ENCODE measurements at places on chromosomes 2 and 18. TPM values are rescaled to one million over a fixed set of nuclear protein-coding genes. Genes with fewer than 3 reads are reported as not detected.
A peak's percentile ranks its signal among the peaks of the same experiment; 100 is the strongest.

GRCh38 chr2:165825041-165825440 lies 31.0 kb upstream of the GALNT3 start:
- H3K4me1 ChIP-seq = no peaks in the 10 kb centered on the region
- H3K27ac ChIP-seq = no peak overlapping the region
- H3K4me3 ChIP-seq = no peak overlapping the region
- no peaks in the 10 kb centered on the region for H3K36me3 ChIP-seq
- DNase-seq = no peak

- DNase-seq = no peak
- no peaks in the 10 kb centered on the region for H3K27me3 ChIP-seq
- peaks cover 3% of the 10 kb centered on the region for H3K36me3 ChIP-seq
- no peak overlapping the region for H3K4me3 ChIP-seq
- no peak overlapping the region for H3K27ac ChIP-seq
Observed at GRCh38 chr18:77136871-77137665, 4.5 kb upstream of the MBP start.

Gene HRH4
- 0.22 TPM for total RNA-seq

Gene CHPF
- 7.7 TPM for total RNA-seq

DNA sequence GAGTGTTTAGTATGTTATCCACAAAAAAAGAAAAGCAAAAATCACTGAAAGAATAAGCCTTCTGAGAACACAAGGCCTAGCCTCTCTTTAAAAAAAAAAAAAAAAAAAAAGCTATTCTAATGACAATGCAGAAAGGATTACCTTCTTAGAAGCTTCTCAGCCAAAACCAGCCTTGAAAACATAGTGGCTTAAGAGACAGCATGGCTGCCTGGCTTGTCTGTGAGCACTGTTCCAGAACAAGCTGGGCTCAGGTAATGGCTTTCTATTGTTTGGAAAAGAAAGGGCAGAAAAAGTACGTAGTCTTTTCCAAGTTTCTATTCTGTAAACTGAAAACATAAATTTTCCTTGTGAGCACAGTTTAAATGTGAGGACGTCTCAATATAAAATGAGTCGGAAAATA lies 119.5 kb downstream of the MAP3K20 start:
- no peaks in the 10 kb centered on the region for H3K4me1 ChIP-seq
- H3K4me3 ChIP-seq = no peak overlapping the region
- peaks cover 6% of the 10 kb centered on the region for H3K36me3 ChIP-seq
- H3K27ac ChIP-seq = no peak overlapping the region

GRCh38 chr2:223828314-223828713 lies 9.1 kb downstream of the AP1S3 start:
- DNase-seq = no peak
- peaks cover 10% of the 10 kb centered on the region for H3K36me3 ChIP-seq
- peaks cover 8% of the 10 kb centered on the region for H3K4me1 ChIP-seq
- no peak overlapping the region for H3K27ac ChIP-seq

DNA sequence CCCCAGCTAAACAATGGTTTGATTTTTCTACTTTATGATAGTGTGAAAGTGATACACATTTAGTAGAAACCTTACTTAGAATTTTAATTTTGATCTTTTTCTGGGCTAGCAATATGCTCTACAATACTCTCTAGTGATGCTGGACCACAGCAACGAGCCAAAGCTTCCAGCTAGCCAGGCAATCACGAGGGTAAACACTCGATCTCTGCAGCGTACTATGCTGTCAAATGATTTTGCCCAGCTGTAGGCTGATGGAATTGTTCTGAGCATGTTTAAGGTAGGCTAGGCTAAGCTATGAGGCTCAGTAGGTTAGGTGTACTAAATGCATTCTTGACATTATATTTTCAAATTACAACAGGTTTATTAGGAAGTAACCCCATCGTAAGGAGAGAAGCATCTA lies 207.5 kb downstream of the LRRTM4 start:
- H3K27me3 ChIP-seq = no peaks in the 10 kb centered on the region
- H3K36me3 ChIP-seq = no peaks in the 10 kb centered on the region
- no peaks in the 10 kb centered on the region for H3K4me1 ChIP-seq
- DNase-seq = no peak
- H3K4me3 ChIP-seq = no peak overlapping the region
- H3K27ac ChIP-seq = no peak overlapping the region

DNA sequence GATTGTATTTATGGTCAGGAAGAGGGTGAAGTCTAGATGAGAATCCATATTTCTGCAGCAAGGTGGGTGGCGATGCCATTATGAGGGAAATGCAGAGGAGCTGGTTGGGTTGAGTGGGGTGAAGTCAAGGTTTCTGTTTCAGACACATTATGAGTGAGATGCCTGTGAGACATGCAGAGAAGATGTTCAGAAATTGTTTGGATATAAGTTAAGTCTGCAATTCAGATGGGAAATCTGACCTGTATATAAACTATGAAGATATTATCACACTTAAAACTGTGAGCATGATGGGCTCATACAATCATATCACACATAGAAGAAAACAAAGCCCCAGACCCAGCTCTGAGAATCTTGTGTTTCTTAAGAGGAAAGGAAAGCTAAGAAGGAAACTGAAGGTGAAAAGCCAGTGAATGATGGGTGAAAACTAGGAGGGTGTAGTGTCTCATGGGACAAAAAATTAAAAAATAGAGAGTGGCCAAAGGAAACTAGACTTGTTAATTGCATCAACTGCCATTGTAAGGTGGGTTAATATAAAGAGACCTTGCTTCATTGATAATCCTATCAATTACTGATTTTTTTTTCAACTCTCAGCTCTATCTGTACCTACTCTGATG lies 14.2 kb downstream of the GALNT5 start:
- peaks cover 13% of the 10 kb centered on the region for H3K27me3 ChIP-seq
- H3K4me1 ChIP-seq = peaks cover 8% of the 10 kb centered on the region
- H3K36me3 ChIP-seq = no peaks in the 10 kb centered on the region
- no peak overlapping the region for H3K27ac ChIP-seq

Gene TWSG1
- total RNA-seq = 9.0 TPM

- H3K27me3 ChIP-seq = peaks cover 71% of the 10 kb centered on the region
- no peak for DNase-seq
- H3K4me3 ChIP-seq = no peak overlapping the region
- no peak overlapping the region for H3K27ac ChIP-seq
- no peaks in the 10 kb centered on the region for H3K36me3 ChIP-seq
Observed at GRCh38 chr2:60544062-60544461, 9.4 kb downstream of the BCL11A start.

GRCh38 chr2:203690441-203691047 lies 15.9 kb upstream of the CD28 start:
- peaks cover 2% of the 10 kb centered on the region for H3K27me3 ChIP-seq
- DNase-seq = no peak
- H3K36me3 ChIP-seq = no peaks in the 10 kb centered on the region
- no peak overlapping the region for H3K27ac ChIP-seq
- H3K4me3 ChIP-seq = no peak overlapping the region

DNA sequence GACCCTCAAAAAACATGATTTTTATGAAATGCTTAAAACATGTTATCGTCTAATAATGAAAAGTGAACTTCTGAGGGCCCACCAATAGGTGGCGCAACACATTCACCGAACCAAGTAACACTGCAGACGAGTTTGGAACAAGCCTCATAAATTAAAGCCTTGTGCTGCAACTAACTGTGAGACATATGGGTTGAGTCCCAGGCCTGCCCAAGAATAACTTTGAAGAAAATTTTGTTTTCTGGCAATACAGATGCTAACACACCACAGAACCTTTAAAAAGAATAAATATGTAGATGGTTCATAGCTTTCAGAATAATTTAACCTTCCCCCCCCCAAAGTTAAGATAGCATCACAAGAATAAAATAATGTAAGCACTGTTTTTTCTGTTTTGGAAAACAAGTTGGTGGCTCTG lies 285.9 kb downstream of the RNF144A start:
- DNase-seq = peak; percentile 54
- H3K4me3 ChIP-seq = no peak overlapping the region
- no peaks in the 10 kb centered on the region for H3K4me1 ChIP-seq
- H3K27me3 ChIP-seq = no peaks in the 10 kb centered on the region

DNA sequence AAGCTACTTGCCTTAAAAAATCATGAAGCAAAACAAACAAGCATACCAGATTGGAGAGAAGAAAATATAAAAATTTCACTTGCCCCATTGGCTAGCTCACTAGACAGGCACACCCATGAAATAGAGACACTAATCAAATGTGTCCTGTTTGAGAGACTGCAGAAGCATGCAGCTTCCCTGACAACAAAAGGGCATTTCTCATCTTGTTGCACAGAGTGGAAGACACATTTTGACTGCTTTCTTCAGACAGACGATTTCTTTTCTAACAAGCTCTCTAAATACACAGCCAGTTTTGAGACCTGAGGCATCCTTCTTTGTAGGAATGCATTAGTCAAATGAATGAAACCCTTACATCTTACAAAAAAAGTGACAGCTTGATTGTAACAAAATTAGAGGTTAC lies 1558.6 kb upstream of the NXPH2 start:
- no peaks in the 10 kb centered on the region for H3K36me3 ChIP-seq
- no peak overlapping the region for H3K4me3 ChIP-seq
- no peaks in the 10 kb centered on the region for H3K27me3 ChIP-seq
- no peaks in the 10 kb centered on the region for H3K4me1 ChIP-seq
- no peak for DNase-seq

Measured in activated naive CD8-positive, alpha-beta T cell treated with anti-CD3 and anti-CD28 coated beads, Interleukin-2, amount 10 ng/mL, durations not matched to agents 7 days and 5 days (primary cell).